ENCODE measurements at places on chromosomes 7 and 10. TPM values are rescaled to one million over a fixed set of nuclear protein-coding genes. Genes with fewer than 3 reads are reported as not detected.
A peak's percentile ranks its signal among the peaks of the same experiment; 100 is the strongest.

DNA sequence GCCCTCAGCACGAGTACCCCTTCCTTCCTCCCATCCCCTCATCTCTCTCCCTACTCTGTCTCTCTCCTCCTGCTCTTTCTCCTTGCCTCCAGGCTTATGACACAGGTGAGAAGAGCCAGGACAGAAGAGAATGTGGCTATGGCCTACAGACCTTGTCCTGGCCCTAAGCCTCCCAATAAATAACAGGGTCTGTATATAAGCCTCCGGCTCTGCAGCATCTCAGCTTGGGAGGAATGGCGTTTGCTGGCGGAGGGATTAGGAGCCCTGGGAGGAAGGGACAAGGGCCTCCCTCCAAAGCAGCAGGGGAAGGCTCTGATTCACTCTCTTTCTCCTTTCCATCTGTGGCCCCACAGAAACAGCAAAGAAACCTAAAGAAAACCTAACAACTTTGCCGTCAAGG is 45.8 kb downstream of the COL13A1 start:
- peaks cover 34% of the 10 kb centered on the region for H3K4me1 ChIP-seq
- no peak overlapping the region for H3K4me3 ChIP-seq
- no peak overlapping the region for H3K27ac ChIP-seq
- H3K36me3 ChIP-seq, result peaks cover 4% of the 10 kb centered on the region
- no peak for DNase-seq

DNA sequence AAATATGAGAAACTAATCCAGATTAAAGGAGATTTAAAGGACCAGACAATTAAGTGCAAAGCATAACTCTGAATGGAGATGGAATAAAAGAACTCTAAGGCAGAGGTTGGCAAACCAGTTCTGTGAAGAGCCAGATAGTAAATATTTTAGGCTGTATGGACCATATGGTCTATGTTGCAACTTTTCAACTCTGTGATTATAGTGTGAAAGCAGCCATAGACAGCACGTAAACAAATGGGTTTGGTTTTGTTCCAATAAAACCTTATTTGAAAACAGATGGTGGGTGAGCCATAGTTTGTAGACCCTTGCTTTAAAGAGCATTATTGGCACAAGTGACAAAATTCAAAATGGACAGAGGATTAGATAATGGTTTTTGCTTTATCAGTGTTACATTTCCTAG is 884.1 kb downstream of the CCSER2 start:
- DNase-seq, result no peak
- no peak overlapping the region for H3K27ac ChIP-seq
- H3K4me3 ChIP-seq, result no peak overlapping the region
- peaks cover 2% of the 10 kb centered on the region for H3K27me3 ChIP-seq
- no peaks in the 10 kb centered on the region for H3K36me3 ChIP-seq

Gene LIPK
- not detected for total RNA-seq

Gene SP8
- not detected for total RNA-seq

Gene OR2A42
- total RNA-seq, result 0.12 TPM

DNA sequence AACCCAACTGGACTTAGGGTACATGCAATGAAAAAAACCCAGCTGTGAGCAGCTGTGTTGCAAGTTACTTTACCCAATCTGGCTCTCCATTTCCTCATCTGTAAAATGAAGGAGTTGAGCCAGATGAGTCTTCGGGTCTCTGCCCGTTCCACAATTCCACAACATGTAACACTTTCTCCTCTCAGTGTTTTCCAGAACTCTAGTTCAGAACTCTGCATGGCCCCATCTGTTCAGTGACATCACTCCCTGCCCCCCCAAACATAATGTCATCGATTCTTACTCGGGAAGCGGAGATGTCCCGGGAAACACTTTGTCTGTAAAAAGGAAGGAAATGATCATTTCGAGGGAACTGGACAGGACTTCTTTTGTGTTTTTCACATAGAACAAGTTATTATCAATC is 2.5 kb downstream of the SH3PXD2A start:
- H3K36me3 ChIP-seq, result no peaks in the 10 kb centered on the region
- H3K27me3 ChIP-seq, result peaks cover 21% of the 10 kb centered on the region
- no peak overlapping the region for H3K4me3 ChIP-seq
- no peak overlapping the region for H3K27ac ChIP-seq
- DNase-seq, result no peak
- H3K4me1 ChIP-seq, result peaks cover 20% of the 10 kb centered on the region

DNA sequence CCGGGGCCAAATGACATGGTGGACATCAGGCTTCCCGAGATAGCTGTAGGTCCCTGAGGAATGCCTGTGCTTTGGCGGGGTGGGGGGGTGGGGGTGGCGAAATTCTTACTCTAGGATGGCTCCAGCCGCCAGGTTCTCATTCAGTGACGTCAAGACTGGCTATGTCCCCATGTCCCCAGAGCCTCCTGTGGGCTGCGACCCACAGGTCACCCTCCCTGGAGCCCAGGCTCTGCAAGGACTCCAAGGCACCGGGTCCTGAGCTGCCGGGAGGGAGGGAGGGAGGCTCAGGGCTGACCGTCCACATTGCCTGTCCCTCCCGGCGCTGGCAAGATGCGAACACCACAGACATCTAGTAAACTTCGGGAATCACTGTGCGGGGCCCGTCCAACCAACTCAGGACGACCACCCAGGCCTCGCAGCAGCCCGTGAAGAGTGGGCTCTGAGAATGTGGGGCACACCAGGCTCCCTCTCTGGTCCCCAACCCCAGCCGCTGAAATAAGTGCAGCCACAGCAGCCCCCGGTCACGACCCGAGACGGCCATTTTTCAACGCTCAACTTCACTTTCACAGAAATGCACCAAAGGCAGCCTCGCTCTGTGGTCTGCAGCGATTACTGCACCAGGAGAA is 12.6 kb downstream of the GPR146 start:
- no peaks in the 10 kb centered on the region for H3K36me3 ChIP-seq
- no peak overlapping the region for H3K27ac ChIP-seq
- no peak overlapping the region for H3K4me3 ChIP-seq
- peak; percentile 72 for DNase-seq
- peaks cover 9% of the 10 kb centered on the region for H3K4me1 ChIP-seq

- peaks cover 54% of the 10 kb centered on the region for H3K4me1 ChIP-seq
- peak overlapping the region; percentile 87 for H3K27ac ChIP-seq
- peak overlapping the region; percentile 77 for H3K4me3 ChIP-seq
Measured at GRCh38 chr7:19117870-19118608, 603 bp upstream of the TWIST1 start.

- no peaks in the 10 kb centered on the region for H3K36me3 ChIP-seq
- H3K4me1 ChIP-seq, result no peaks in the 10 kb centered on the region
- no peak for DNase-seq
- H3K27me3 ChIP-seq, result no peaks in the 10 kb centered on the region
Measured at GRCh38 chr10:44774676-44775401, 136.3 kb upstream of the TMEM72 start.

DNA sequence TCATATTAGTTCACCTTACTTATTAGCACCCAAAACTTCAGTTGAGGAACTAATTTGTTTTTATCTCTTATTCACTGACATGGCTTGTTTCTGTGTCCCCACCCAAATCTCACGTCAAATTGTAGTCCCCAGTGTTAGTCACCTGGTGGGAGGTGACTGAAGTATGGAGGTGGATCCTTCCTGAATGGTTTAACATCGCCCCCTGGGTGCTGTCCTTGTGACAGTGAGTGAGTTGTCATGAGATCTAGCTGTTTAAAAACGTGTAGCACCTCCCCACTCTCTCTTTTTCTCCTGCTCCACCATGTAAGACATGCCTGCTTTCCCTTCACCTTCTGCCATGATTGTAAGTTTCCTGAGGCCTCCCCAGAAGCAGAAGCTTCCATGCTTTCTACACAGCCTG is 75.0 kb upstream of the HECTD2 start:
- no peaks in the 10 kb centered on the region for H3K27me3 ChIP-seq
- H3K4me1 ChIP-seq, result peaks cover 4% of the 10 kb centered on the region
- DNase-seq, result no peak
- H3K27ac ChIP-seq, result no peak overlapping the region
- no peaks in the 10 kb centered on the region for H3K36me3 ChIP-seq

DNA sequence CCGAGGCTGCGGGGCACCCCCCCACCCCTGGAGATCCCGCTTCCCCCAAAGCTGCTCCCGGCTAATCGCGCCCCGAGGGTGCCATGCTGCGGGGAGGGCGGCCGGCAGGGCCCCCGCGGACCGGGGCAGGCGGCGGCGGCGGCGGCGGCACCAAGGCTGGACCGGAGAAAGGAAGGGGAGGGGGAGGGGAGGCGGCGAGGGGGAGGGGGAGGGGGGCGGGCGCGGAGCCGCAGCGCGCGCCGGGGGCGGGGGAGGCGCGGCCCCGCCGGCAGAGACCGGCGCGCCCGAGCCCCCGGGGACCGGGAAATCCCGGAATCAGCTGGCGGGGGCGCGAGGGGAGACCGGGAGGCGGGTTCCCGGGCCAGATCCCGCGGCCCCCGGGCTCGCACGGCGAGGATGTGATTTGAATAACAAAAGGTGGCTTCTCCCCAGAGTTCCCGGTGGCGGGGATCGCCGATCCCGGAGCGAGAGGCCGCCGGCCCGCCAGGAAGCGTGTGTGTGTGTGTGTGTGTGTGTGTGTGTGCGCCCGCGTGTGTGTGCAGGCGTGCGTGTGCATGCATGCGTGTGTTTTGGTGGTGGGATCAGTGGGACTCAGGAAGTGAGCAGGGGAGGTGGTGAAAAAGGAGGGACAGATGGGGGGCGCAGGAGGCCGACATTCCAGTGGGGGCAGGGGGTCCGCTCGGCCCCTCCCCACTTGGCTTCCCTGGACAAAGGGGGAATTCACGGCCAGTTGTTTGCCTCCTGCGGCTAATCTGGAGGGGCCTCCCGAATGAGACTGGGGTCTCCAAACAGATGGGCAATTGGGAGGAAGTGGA is 99.5 kb downstream of the HIP1 start:
- H3K4me3 ChIP-seq, result peak overlapping the region; percentile 80
- H3K27me3 ChIP-seq, result no peaks in the 10 kb centered on the region
- DNase-seq, result no peak

- H3K36me3 ChIP-seq, result no peaks in the 10 kb centered on the region
- H3K27me3 ChIP-seq, result no peaks in the 10 kb centered on the region
- H3K27ac ChIP-seq, result no peak overlapping the region
Measured at GRCh38 chr7:117082647-117083046, 129.3 kb downstream of the ST7 start.

GRCh38 chr7:117780832-117781231 is 92.4 kb downstream of the CTTNBP2 start:
- no peak overlapping the region for H3K4me3 ChIP-seq
- no peak for DNase-seq
- peak overlapping the region; percentile 95 for H3K27ac ChIP-seq
- H3K36me3 ChIP-seq, result peaks cover 1% of the 10 kb centered on the region
- H3K4me1 ChIP-seq, result peaks cover 22% of the 10 kb centered on the region

DNA sequence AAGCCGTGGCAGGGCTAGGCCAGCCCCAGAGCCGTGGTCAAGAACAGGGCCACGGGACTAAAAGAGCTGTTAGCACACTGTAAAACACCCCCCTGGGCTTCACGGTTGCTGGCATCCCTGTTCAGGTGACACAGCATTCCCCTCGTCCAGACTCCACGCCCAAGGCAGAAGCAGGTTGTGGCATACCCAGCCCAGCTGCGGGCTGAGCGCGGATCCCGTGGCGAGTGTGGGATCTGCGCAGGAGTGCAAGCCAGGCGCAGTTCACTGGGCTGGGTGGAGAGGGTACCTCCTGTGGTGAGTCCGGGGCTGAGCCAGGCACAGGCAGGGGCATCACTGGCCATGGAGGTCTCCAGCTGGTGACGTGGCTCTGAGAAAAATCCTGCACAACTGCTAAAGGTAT is 199.1 kb downstream of the FZD1 start:
- no peak overlapping the region for H3K4me3 ChIP-seq
- no peaks in the 10 kb centered on the region for H3K36me3 ChIP-seq
- peak; percentile 79 for DNase-seq
- H3K27me3 ChIP-seq, result no peaks in the 10 kb centered on the region
- H3K27ac ChIP-seq, result no peak overlapping the region
- peaks cover 43% of the 10 kb centered on the region for H3K4me1 ChIP-seq

- no peak overlapping the region for H3K4me3 ChIP-seq
- peak; percentile 81 for DNase-seq
- no peak overlapping the region for H3K27ac ChIP-seq
- peaks cover 11% of the 10 kb centered on the region for H3K27me3 ChIP-seq
- H3K36me3 ChIP-seq, result no peaks in the 10 kb centered on the region
Measured at GRCh38 chr7:484356-485101, 35.1 kb downstream of the PDGFA start.

- DNase-seq, result no peak
- H3K4me3 ChIP-seq, result no peak overlapping the region
- no peaks in the 10 kb centered on the region for H3K27me3 ChIP-seq
- H3K27ac ChIP-seq, result no peak overlapping the region
- H3K4me1 ChIP-seq, result no peaks in the 10 kb centered on the region
Measured at GRCh38 chr7:134016223-134016941, 110.8 kb upstream of the LRGUK start.

- no peaks in the 10 kb centered on the region for H3K36me3 ChIP-seq
- H3K4me1 ChIP-seq, result peaks cover 13% of the 10 kb centered on the region
- no peak for DNase-seq
- H3K27me3 ChIP-seq, result no peaks in the 10 kb centered on the region
- no peak overlapping the region for H3K4me3 ChIP-seq
Measured at GRCh38 chr7:90580051-90580450, 16.1 kb upstream of the CDK14 start.

DNA sequence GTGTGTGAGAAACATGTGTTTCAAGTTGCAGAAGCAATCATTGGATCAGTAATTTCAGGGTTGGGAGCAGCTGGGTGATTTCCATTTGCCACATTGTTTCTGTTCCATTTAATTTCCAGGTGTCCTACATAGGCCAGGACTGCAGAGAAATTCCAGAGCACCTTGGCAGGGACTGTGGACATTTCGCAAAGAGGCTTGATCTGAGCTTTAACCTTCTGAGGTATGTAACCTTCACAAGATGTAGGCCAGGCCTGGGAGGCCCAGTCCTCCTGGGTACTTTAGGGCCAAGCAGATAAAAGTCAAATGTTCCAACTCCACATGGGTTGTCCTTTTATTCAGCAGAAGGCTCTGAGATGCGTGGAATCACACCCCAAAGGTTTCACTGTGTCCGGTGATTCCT is 6.9 kb downstream of the LRMDA start:
- peaks cover 36% of the 10 kb centered on the region for H3K27me3 ChIP-seq
- H3K36me3 ChIP-seq, result peaks cover 5% of the 10 kb centered on the region
- no peak overlapping the region for H3K4me3 ChIP-seq
- no peak for DNase-seq
- no peak overlapping the region for H3K27ac ChIP-seq

Measured in chondrocyte (in vitro differentiated cells).